ENCODE measurements at places on chromosomes 4 and X. TPM values are rescaled to one million over a fixed set of nuclear protein-coding genes. Genes with fewer than 3 reads are reported as not detected.

The CEP135 gene
- total RNA-seq, result 24.3 TPM

The EGFL6 gene
- not detected for total RNA-seq

The CCKAR gene
- not detected for total RNA-seq

The ITM2A gene
- 40.1 TPM for total RNA-seq

The SPATA4 gene
- total RNA-seq, result under 0.01 TPM

The RNF175 gene
- not detected for total RNA-seq

The ELMOD2 gene
- total RNA-seq, result 30.2 TPM

The BGN gene
- 34.2 TPM for total RNA-seq

The DMRTC1B gene
- total RNA-seq, result not detected

The DCAF12L2 gene
- not detected for total RNA-seq

The FBXL5 gene
- total RNA-seq, result 77.7 TPM

The MAGEA3 gene
- not detected for total RNA-seq

The HNRNPDL gene
- 206 TPM for total RNA-seq

The KLHL5 gene
- total RNA-seq, result 89.5 TPM

The GAGE1 gene
- total RNA-seq, result not detected

Measured in thoracic aorta endothelial cell (primary cell).